Calu3 (cell line): ENCODE measurements at places on chromosomes 7 and 10. TPM values are rescaled to one million over a fixed set of nuclear protein-coding genes. Genes with fewer than 3 reads are reported as not detected.

DNA sequence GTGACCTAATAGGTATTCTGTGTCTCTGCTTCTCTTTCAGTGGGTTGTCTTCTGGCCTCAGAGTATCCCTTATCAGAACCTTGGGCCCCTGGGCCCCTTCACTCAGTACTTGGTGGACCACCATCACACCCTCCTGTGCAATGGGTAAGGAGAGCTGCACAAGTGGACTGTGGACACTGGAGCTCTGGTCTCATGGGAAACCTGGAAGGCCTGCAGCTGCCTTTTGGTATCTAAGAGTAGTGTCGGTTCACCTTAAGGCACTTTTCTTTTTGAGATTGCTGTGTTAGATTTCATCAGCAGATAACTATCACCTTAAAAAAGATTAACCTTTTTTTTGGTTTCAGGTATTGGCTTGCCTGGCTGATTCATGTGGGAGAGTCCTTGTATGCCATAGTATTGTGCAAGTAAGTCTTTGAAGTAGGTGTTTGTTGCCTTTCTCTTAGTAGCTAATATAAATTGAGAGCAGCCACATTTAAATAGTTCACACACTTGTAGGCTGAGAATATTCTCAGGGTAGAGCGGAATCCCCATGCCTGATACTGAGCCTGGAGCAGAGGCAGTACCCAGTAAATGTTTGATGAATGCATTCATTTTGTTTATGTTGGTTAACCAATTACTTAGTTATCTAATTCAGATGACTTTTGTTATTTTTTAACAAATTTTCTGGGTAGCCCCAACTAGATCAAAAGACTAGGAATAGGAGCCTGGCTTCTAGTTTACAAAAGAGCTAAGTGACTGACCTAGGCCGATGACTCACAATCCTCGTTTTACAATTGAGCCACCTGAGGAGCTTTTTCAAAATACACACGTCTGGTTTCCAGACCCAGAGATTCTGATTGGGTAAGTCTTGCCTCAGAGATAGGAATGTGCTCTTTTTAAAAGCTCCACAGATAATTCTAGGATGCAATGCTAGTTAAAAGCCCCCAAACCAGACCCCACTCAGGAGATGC lies 3.6 kb downstream of the TMEM254 start:
- DNase-seq = no peak

DNA sequence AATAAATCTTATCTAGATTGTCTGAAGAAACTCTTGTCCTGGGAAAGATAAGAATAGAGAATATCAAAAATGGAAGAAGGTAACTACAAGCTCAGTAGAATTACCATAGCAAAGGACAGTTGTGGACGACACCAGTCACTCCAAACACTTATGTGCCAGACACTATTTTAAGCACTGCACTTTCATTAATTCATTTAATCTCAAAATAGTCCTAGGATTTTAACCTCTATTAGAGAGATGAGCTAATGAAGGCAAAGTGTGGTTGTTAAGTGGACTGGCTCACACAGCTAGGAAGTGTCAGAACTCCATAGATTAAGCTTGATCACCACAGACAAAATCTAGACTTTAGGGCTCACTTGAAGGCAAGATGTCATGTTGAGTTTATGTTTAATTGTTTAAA lies 168.9 kb downstream of the CDC14C start:
- DNase-seq = no peak

GRCh38 chr7:100358857-100359212 lies 918 bp downstream of the PILRB start:
- no peak for DNase-seq

PTTG1IP2 gene
- not detected in 2 replicates for total RNA-seq

HSPA14 gene
- 21.3 and 22.9 TPM in 2 replicates for total RNA-seq
